ENCODE measurements at places on chromosomes 13 and 19.

DNA sequence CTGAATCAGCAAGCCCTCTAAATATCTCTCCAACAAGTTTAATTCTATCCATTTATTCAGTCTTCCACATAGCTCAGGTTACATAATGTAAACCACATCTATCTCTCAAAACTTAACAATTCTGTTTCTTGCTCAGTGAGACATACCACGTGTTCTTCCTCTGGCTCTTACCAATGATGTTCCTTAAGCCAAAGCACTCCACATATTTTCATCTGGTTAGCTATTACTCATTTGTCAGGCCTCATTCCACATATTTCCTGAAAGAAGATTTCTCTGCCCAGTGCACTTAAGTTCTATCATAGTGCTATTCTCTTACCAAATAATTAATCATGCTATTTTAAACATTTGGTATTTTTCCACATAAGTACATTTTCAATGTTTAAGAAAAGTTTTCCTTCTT, 403.3 kb upstream of the ATXN8OS start:
- DNase-seq: no peak

DNA sequence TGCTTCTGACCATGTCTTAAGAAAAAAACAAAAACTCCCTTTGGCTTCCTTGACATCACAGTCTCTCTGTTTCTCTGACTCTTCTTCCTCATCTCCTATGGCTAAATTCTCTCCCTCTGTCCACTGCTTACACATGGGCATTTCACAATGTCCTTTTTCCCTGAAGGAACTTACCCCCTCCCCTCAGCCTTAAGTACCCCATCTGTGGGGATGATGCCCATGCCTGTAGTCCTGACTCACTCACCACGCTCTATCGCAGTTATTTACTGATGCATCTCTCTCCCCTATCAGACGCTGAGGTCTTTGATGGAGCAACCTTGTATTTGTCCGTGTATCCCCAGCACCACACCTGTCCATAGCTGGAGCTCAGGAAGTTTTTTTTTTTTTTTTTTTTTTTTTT, 32.4 kb downstream of the ACTN4 start:
- no peak for DNase-seq

- peak; percentile 93 for DNase-seq
Observed at GRCh38 chr19:41887711-41888382, 4.9 kb downstream of the ARHGEF1 start.

- no peak for DNase-seq
Observed at GRCh38 chr13:20332361-20333096, 100.4 kb upstream of the GJB6 start.

GRCh38 chr19:50147462-50148423, 15.3 kb downstream of the IZUMO2 start:
- peak; percentile 89 for DNase-seq

DNA sequence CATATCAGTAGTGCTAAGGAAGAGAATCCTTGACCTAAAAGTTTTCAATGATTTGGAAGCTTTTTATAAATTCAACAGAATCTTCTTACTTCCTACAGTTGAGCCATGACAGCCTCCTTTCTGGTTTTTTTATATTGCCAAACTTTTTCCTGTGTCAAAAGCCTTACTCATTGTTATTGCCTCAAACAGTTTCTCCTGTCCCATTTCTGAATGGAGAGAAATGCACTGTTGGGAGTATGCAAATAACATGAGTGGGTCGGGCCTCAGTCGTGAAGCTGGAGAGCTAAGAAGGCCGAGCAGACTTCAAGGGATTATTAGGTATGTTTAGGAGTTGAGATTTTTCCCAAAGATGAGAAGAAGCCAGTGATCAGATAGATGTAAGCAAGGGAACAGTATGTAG, 766.4 kb upstream of the KLHL1 start:
- DNase-seq: no peak

DNA sequence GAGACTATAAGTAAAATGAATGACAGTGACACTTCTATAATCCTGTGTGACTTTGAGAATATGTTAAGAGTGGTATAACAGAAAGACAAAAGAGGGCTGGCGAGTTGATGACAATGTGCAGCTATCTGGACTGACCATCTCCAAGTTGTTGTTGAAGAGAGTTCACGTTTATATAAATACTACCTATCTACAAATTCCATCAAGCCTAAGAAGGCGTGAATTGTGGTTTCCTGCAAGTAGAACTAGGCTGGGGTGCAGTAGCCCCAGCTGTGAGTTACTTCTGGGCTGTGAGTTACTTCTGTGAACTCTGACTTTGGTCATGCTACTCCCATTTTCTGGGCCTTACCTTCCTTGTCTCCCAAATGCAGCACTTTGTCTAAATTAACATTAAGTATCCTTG, 561.0 kb downstream of the TBC1D4 start:
- DNase-seq: no peak

DNA sequence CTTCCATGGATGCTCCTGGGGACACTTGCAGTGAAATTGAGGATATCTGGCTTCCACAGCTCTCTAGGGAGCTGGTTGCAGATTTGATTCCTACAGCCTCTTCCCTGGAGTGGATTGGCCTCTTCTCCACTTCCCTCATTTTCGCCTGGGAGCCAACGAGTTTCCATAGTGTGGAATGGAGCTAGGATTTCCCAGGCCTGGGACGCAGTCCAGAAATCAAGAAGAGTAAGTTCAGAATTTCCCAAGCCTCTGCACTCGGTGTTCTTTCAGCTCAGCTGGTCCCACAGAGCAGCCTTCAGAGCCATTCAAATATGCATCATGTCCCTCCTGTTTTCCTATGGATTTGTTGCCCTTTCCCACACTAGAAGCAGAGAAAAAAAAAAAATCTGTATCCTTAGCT, 68.2 kb downstream of the RAP2A start:
- DNase-seq: no peak

GRCh38 chr13:39044536-39044935, 6.3 kb downstream of the NHLRC3 start:
- no peak for DNase-seq

GRCh38 chr19:43423779-43424178, 9.1 kb downstream of the TEX101 start:
- no peak for DNase-seq

GRCh38 chr19:33302974-33303790, 848 bp upstream of the CEBPA start:
- DNase-seq: no peak

DNA sequence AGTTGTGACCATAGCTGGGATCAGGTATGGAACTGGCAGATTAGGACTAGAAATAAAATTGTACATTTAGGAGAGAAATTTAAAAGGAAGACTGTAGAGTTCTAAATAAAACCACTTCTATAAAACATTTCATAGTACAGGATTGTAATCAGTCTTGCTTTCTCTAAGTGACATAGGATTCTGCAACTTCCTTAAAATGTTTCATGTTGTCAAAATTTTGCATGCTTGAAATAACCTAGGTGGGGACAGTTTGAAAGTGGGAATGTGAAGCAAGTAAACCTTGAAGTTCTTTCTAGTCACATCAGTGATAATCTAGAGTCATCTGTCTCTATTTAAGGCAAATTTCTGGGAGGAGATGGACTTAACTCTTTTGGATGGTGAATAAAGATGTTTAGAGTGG, 6.7 kb downstream of the TM9SF2 start:
- no peak for DNase-seq

DNA sequence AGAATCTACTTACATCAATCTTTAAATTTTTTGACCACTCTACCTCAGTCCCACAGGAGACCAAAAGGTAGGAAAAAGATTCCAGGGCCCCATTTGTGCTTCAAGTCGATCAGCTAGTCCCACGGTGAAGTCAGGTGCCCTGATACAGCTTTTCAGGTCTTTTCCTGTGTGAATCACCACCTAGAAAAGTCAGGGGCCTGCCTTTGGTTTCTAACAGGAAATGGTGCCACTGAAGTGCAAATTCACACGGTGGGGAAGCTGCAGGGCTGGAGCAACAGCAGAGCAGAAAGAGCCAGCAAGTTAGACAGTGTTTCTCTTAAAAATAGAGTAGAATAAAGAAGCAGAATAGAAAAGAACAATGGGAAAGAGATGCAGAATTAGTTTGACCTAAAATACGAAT, 107.5 kb downstream of the KLF12 start:
- DNase-seq: no peak

DNA sequence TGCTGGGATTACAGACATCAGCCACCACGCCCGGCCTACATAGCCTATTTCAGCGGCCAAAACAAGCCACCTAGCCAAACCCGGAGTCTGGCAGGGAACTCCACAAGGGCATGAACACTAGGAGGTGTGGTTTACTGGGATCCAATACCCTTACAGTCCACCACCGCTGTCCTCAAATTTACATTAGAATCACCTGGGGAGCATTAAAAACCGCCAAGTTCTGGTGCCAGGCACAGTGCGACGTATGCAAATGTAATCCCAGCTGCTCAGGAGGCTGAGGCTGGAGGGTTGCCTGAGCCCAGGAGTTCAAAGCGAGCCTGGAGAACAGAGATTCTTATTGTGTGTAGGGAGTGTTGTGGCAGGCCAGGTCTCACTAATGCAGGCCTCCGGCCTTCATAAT, 4.2 kb upstream of the AP1M1 start:
- no peak for DNase-seq

DNA sequence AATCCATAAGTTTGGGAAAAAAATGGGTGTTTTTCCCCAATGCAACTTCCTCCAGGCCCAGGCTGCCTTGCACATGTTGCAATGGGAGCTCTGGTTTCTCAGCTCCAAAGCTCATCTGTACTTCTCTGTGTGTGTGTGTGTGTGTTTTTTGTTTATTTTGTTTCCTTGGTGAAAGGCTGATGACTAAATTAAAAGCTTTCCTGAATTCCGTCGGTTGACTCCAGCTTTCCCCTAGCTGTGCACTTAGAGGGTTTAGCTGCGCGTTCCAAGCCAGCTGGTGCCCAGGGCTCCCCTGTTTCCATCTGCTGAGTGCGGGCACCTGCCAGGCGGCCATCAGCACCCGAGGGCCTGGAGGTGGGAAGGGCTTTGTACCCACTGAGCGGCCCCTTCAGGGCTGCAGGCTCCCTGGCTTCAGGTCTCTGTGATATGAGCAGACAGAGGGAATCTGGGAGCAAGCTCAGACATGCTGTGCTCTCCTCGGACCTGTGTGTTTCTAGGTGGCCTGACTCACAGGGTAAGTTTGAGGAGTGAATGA, 129.1 kb upstream of the SOX1 start:
- no peak for DNase-seq

GRCh38 chr19:51096473-51097165, 11.6 kb downstream of the CTU1 start:
- peak; percentile 21 for DNase-seq

GRCh38 chr13:112058519-112058873, 8.5 kb upstream of the SOX1 start:
- DNase-seq: no peak

GRCh38 chr13:34025746-34026145, 207.8 kb downstream of the RFC3 start:
- DNase-seq: no peak

DNA sequence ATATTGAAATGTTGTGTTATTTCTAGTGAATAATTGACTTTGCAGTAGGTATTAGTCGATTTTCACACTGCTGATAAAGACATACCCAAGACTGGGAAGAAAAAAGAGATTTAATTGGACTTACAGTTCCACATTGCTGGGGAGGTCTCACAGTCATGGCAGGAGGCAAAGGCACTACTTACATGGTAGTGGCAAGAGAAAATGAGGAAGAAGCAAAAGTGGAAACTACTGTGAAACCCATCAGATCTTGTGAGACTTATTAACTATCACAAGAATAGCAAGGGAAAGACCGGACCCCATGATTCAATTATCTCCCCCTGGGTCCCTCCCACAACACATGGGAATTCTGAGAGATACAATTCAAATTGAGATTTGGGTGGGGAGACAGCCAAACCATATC, 9.9 kb upstream of the C5AR2 start:
- no peak for DNase-seq

DNA sequence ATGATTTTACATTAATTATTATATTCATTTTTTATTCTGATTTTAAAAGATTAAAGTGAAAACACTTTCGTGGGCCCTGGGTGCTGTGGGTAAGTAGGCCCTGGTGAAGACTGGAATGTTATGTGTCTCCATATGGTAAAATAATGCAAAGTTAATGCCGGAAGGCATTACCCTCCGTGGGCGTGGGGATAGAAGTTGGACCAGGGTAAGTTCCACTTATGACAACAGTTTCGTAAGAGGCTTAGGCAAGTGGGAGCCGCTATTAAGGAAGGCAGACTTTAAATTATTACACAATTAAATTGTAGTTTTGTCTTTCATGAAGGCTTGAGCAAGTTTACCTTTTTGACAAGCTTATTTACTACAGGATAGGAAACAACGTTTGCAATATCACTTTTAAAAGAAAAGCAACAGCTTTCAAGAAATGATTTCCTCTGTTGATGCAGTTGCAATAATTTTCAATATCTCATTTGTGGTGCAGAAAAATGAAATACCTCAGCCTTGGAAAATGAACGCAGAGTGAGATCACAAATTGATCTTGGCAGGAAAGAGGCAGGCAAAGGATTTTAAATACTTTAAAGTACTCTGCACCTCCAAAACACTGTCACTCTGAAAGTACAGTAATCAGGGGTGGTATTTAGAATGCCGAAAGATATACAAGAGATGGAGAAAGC, 310.6 kb downstream of the DCT start:
- no peak for DNase-seq

DNA sequence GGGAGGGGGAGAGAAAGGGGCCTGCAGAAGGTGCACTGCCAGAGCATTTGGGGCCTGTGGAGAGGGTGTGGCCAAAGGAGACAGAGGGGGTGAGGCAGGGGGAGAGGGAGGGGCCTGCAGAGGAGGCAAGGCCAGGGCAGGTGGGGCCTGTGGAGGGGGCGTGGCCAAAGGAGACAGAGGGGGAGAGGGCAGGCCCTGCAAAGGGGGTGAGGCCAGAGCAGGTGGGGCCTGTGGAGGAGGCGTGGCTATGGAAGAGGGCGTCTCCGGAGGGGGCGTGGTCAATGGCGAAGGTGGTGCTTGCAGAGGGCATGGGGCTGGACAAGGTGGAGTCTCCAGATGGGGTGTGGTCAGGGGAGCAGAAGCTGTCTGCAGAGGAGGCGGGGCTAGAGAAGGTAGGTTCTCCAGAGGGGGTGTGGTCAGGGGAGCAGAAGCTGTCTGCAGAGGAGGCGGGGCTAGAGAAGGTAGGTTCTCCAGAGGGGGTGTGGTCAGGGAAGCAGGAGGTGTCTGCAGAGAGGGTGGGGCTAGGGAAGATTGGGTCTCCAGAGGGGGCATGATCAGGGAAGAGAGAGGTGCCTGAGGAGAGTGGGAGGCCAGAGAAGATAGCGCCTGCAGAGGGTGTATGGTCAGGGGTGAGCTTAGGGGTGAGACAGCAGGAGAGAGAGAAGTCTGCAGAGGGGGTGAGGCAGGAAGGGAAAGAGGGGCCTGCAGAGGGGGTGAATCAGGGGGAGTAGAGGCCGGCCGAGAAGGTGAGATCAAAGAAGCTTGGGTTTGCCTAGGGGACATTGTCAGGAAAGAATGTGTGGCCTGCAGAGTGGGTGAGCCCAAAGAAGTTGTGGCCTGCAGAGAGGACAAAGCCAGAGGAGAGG, 3.4 kb downstream of the PRR36 start:
- DNase-seq: peak; percentile 95

DNA sequence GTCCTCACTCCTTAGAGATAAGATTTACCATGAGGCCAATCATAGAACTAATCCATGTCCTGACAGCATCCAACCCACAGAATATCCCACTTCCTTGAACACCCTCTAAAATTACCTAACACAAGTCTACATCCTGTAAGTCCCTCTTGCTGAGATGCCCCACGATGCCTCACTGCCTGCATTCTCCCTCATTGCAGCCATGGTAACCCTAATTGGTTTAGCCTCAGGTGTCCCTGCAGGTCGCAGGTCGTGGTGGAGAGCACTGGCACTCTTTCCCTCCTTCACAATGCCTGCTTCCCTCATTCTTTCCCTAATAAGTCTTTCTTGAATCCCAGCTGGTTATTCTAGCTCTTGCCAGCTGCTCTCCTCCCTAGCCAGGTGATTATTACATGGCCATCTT, 35.3 kb upstream of the MYO16 start:
- DNase-seq: no peak

Data from HCT116 (cell line).